T47D (cell line): ENCODE measurements at places on chromosomes 2 and 18.
A peak's percentile ranks its signal among the peaks of the same experiment; 100 is the strongest.

DNA sequence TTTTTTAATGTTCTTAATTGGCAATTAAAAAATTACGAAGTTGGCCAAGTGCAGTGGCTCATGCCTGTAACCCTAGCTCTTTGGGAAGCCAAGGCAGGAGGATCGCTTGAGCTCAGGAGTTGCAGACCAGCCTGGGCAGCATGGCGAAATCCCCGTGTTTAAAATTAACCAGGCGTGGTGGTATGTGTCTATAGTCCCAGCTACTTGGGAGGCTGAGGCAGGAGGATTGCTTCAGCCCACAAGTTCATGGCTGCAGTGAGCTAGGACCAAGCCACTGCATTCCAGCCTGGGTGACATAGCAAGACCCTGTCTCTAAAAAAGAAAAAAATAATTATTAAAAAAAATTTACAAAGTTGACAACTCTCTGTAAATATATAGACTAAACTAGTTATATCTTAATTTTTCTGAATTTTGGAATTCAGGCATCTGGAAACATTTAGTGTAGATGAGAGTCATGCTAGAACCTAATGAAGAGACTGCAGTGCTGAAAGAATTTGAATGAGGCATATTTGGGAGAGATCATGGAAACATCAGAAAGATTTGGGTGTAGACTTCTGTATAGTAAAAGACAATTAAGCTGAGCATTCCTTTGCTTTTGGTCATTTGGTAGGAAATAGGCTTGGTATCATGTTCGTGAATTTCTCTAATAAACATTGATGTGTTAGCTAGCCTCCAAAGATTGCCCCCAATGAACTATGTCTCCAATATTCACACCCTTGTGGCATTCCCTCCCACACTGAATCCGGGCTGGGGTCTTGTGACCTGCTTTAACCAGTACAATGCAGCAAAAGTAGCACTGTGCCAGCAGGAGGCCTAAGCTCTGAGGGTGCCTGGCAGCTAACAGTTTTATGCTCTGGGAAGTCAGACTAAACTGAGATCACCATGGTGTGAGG lies 4.2 kb upstream of the ROCK1 start:
- DNase-seq: no peak

DNA sequence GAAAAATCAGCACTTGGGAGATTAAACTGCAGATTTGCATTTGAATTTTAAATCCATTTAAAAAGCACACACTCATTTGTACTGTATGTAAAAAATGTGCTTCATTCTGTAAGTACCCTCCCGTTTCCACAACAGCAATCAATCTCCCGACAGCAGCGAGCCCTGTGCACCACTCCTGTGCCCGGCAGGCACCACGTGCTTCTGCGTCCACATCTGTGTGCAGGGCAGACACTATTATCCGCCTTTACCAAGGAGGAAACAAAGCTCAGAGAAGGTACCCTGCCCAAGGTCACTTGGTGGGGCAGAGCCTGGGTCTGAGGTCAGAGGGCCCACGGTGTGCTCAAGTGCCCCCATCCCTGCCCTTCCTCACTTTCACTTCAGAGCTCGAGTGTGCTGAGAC lies 7.5 kb downstream of the HSBP1L1 start:
- DNase-seq: no peak

- DNase-seq: no peak
Observed at GRCh38 chr2:205408696-205409095, 273.6 kb upstream of the NRP2 start.

GRCh38 chr2:1997976-1998375 lies 253.7 kb upstream of the PXDN start:
- DNase-seq: no peak

DNA sequence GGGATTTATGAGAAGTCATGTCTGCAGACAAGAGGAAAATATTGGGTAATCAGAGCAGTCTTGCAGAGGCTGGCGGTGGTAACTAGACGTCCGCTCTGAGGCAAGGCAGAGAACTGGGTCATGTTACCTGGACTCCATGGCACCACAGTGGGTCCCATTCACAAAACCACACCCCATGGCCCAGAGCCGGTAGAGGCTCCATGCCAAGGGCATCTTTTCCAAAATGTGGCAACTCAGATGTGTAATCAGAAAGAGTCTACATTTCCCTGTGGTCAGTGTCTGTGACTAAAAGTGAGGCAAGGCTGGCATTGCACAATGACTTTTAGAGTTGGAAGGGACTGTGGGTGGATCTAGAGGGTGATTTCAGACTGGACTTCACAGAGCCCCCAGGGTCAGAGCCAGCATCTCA lies 113.1 kb downstream of the MREG start:
- no peak for DNase-seq

DNA sequence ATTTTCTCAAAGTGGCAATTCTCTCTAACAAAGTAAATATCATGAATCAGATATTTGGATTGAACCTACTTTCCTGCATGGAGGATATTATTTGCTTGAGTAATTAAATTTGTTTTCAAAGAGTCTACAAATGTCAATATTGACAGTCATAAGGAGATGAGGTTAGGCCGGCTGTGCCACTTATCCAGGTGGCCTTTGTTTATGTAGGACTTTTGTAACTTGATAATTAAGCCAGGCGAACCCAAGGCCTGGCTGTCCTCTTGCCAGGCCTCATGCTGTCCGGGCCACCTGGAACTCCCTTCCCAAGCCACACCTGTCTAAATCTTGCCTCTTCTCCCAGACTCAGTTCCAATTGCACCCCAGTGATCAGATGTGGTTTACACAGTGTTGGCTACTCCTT lies 255.2 kb downstream of the ACKR3 start:
- peak; percentile 92 for DNase-seq

- no peak for DNase-seq
Observed at GRCh38 chr2:216887138-216887537, 27.3 kb upstream of the TNP1 start.

DNA sequence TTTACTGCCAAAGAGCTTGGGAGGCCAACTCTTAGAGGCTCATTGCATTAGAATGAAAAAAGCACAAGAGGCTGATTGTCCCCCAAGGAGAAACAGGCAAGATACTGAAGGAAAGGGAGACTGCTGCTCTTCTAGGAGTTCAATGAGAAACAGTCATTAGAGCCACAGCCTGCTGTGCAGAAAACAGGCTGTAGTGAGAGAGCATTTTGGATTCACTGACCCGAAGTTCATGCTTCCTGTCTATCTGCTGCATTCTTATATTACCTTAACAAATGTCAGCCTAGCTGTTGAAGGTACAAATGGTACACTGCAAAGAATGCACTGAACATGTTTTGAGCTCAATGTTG lies 423.3 kb downstream of the SETBP1 start:
- DNase-seq: no peak

- DNase-seq: no peak
Observed at GRCh38 chr2:8458503-8459459, 223.1 kb upstream of the ID2 start.

DNA sequence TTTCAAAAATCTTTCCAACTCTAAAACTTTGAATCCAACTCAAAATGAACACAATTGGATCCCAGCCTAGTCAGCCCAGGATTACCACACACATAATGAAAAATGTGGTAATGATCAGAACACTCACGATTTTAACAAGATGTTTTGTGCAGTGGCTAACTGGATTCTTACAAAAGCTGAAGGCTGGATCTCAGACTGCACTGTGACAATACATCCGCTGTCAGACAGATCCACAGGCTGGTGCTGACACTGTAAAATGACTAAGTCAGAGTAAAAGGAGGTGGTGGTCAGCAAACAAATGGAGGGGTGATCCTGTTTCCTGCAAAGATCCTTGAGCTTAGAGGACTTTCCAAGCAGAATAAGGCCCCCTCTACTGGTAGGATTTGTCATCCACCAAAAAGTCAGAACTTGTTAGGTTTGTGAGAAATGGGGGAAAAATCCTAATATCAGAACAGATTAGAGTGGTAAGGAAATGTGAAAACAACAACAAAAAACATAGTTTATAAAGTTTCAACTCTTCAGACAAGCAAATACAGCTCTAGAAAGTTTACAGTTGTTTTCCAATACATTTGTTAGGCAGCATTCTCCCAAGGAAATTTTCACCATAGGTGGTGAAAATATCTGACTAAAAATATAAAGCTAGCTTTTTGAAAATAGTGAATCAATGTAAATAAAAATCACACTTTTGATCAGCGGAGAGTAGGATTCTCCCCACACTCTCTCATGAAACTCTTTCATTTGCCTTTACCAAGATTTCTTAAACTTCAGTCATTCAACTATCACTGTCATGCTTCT lies 211.9 kb downstream of the AGPS start:
- DNase-seq: no peak

- peak; percentile 4 for DNase-seq
Observed at GRCh38 chr18:50009773-50010335, 185.1 kb downstream of the MYO5B start.

GRCh38 chr18:57009844-57010243 lies 137.0 kb upstream of the BOD1L2 start:
- DNase-seq: no peak

DNA sequence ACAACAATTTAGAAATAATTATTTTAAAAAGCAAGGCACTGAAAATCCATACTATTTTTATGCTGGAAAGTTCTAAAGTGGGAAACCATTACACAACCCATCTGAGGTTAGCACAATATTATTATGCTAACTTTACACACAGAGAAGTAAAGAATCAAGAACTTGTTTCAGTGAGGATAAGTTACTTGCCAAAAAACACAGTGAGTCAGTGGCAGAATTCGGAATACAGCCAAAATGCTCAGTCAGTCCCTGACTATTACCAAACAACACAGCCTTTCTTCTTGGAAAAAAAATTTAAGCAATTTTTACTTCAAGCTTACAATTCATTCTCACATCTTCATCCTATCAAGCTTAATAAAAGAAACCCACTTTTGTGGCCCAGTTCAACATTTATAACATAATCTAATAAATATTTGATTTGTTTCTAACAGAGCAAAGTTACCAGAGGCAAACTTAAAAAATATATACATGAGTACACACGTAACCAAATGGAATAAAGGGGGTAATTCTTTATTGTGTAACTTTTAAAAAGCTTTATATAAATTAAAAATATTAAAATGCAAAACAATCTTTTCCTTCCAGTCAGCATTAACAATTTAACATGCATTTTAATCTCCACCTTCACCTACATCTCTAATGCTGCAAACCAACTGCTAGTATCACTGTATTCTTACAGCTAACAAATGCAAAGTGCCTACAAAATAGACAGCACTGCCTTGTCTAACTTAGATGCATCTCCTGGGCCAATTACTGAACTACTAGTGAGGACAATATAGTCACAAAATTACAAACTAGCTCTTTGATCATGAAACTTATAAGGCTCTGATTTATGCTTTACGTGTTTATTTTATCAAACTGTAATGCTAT lies 55.2 kb downstream of the CCDC88A start:
- DNase-seq: peak; percentile 4

DNA sequence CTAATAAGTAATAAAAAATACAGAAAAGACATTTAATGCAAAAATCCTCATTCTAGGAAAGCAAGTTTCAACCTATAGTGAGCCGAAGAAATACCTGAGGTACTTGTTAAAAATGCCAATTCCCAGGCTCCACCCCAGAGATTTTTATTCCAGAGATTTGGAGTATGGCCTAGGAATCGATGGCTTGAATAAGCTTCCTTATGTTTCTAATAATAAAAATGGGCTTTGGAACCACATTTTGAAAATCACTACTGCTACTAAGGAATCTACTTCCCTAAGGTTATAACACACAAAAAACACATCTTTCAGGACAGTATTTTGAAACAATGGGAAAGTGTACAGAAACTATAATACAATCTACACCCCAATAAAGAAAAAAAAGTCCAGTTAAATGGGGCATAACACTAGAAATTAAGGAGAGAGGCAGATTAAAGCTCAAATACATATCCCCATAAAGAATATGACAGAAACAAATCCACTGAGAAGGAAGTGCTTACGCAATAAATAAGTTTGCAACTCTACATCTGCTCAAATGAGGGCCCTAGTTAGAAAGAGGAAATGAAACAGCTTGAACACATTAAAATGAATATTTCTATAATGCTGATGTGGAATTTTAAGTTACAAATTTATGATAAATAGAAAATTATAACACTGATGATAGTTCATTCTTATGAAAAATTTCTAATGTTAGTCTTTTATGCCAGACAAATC lies 103.7 kb downstream of the EPB41L3 start:
- no peak for DNase-seq

GRCh38 chr2:73931531-73932500 lies 5.1 kb downstream of the DGUOK start:
- DNase-seq: no peak

DNA sequence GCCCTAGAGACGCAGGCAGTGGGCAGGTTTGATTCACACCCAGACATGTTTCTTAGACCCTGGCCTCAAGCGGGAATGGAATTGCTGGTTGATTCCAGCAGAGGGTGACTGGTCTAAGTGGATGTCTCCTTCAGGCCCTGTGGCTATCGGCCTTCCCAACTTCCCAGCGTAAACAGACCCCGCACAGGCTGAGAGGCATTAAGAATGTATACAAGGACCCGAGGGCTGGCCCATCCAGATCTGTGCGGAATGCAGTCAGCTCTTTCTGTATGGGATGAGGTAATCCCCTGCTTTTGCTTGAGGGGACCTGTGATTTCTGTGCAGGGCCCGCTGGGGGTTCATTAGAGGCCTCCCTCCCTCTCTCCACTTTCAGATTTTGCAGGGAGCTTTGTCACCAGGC lies 6.5 kb downstream of the ACKR3 start:
- no peak for DNase-seq

- peak; percentile 59 for DNase-seq
Observed at GRCh38 chr2:205682239-205682970, at the start of gene NRP2. NRP2 (plus strand) TSS chr2:205682501; CDS start chr2:205683291, 790 bp downstream.

DNA sequence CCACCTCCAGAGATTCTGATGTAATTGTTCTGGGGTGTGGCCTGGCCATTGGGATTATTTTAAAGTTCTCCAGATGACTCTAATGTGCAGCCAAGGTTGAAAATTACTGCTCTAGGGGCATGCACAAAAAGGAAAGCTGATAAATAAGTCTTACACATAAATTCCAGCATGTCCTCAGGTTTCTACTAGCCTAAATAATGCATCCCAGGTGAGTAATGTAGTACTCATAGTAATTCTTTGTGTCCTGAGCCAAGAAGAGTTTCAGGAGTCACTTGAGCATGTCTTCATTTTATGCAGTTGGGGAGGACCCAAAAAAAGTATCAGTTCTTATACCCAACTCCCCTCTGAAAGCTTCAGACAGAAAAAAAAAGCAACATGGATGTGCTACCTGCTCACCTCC lies 130.1 kb upstream of the SP5 start:
- DNase-seq: no peak

GRCh38 chr18:70380915-70381896 lies 92.4 kb downstream of the SOCS6 start:
- no peak for DNase-seq
